ENCODE measurements at places on chromosomes 6 and 20. TPM values are rescaled to one million over a fixed set of nuclear protein-coding genes. Genes with fewer than 3 reads are reported as not detected.

PRICKLE4 gene
- 0.60 TPM for total RNA-seq

FRK gene
- 0.07 TPM for total RNA-seq

ADGRF4 gene
- not detected for total RNA-seq

DNA sequence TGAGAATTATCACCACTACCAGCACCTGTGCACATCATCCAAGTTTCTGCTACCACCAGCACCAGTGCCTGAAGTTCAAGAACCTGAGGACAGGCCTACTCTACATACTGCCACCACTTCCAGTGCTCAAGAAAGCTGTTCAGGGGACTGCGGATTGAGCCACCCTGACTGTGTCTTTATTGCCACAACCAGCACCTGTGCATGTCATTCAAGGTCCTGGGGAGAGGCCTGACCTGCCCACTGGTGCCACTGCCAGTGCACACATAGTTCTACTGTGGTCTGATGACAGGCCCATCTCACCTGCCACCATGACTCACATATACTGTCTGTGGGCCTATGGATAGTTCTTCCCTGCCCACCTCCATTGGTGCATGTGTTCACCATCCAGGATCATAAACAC lies 559.4 kb downstream of the COL12A1 start:
- H3K27ac ChIP-seq, result no peak overlapping the region
- no peak for DNase-seq
- H3K4me1 ChIP-seq, result no peaks in the 10 kb centered on the region
- H3K36me3 ChIP-seq, result no peaks in the 10 kb centered on the region
- no peaks in the 10 kb centered on the region for H3K27me3 ChIP-seq
